ENCODE measurements at places on chromosomes 7 and 10.

DNA sequence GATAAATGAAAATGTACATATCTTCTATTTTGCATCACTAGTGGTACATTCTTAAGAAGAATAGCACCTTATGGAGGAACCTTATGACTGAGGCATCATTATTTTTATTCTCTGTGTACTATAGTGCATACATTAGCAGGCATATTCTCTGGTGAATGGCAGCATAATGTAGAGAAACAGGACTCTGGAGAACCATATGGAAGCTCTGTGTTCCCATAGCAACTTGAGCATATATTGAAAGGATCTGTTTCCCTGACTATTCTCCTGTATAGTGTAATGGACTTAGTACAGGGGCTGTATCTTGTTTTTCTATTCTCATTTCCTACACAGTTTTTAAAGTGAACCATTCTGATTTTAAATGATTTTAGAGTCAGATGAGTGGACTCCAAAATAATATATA is 128.4 kb upstream of the SMIM30 start:
- no peak for DNase-seq

DNA sequence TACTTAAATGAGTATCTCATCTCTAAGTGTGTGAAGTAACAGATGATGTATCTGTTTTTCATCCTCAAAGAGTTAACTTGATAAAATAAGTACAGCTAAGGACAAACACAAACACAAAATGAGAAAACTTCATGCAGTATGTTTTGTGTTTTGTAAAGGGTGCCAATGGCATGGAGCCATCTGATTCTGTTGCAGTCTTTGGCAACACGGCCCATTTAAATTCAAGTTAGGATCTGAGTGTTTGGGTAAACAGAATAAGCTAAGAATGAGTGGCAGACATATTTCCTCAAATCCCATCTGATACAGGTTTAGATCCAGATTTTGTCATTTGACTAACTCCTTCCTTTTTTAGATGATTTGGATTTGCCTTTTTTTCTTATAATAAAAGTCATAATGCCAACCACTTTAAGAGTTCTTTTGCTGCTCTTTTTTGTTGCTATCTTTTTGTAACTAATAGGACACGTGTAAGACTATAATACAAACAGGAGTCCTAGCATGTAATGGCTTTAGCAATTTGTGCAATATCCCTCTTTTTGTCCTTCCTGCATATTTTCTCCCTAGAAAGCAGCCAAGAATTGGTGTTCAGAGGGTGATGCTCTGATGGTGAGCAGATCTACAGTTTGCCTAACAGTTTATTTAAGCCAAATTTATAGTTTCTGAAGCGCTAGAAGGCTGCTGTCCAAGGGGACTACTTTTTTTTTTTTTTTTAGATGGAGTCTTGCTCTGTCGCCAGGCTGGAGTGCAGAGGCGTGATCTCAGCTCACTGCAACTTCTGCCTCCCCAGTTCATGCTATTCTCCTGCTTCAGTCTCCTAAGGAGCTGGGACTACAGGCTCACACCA is 18.9 kb upstream of the ACTA2 start:
- DNase-seq = peak; percentile 5

DNA sequence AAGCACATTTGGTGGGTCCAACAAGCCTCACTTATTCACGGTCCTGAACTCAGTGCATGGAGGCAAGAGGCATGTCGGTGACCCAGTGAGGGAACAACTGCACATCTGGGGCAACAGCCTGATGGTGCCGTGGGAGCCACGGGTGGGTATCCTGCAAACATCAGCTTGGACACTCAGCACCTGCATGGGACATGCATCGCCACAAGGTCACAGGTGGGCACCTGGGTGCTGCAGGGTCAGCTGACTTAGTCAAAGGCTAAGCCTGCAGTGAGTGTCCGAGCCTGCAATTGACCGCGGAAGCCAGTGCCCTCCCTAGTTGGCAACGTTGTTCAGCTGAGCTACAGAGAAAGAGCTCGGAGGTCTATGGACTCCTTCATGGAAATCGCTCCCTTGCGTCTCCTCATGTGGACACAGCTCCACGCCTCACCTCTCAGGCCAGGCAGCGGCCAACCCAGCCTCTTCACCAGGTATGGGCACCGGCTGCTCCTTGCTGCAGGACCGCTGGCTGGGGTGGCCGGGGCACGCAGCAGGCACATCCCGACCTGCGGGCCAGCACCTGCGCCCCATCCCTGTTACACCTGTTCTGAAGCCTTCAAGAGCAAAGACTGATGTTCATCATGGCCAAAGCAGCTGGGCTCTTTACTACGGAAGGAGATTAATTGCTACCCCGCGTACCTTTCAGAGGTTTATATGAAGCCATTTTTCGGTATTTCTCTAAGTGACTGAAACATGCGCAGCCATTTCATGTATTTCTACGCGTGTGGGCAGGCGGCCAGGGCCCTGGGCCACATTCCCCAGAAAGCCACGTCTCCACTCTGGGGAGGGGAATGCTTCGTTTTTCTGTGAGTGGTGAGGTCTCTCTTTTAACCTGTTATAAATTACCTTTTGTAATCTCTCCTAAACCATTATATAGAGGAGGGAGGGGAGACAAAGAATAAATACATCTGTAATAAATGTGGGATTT is 380.7 kb downstream of the DNAJB6 start:
- DNase-seq = no peak

GRCh38 chr10:31313396-31313795 is 5.6 kb upstream of the ZEB1 start:
- no peak for DNase-seq

Data from NCI-H510A treated with DMSO at 0.1 percent for 48 hours (cell line).